ENCODE measurements at places on chromosomes 7 and 10. TPM values are rescaled to one million over a fixed set of nuclear protein-coding genes. Genes with fewer than 3 reads are reported as not detected.
A peak's percentile ranks its signal among the peaks of the same experiment; 100 is the strongest.

- H3K4me1 ChIP-seq: peaks cover 6% of the 10 kb centered on the region
- H3K4me3 ChIP-seq: peak overlapping the region; percentile 85
- peaks cover 22% of the 10 kb centered on the region for H3K27me3 ChIP-seq
- DNase-seq: no peak
- H3K27ac ChIP-seq: no peak overlapping the region
- H3K36me3 ChIP-seq: peaks cover 7% of the 10 kb centered on the region
These were observed 352 bp upstream of the ZNF485 start for GRCh38 chr10:43605850-43606322.

DNA sequence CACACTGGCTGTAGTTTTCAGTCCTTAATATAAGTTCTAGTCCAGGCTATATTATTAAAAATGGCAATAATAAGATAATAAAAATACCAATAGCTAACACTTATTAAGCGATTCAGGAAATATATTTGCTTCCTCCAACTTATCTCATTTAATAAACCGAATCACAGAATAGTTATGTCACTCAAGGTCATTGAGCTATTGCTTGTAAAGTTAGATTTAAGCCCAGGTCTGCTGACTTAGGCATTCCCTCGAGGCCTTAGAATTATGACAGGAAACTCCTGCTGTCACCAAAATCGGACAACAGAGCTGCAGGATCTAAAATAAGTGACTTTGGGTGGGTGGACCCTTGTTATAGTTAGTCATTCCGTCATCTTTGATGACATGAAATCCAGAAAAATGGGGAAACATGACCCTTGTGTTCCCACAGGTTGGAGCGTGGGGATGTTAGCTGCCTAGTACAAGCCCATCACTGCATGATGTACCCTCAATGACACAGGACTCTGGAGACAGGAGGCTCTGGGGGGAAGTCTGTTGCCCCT lies 181.3 kb upstream of the PHYHIPL start:
- H3K27me3 ChIP-seq: no peaks in the 10 kb centered on the region
- no peak for DNase-seq
- H3K4me3 ChIP-seq: no peak overlapping the region
- no peaks in the 10 kb centered on the region for H3K36me3 ChIP-seq

MAGI2 gene
- total RNA-seq: 1.6 TPM

DNA sequence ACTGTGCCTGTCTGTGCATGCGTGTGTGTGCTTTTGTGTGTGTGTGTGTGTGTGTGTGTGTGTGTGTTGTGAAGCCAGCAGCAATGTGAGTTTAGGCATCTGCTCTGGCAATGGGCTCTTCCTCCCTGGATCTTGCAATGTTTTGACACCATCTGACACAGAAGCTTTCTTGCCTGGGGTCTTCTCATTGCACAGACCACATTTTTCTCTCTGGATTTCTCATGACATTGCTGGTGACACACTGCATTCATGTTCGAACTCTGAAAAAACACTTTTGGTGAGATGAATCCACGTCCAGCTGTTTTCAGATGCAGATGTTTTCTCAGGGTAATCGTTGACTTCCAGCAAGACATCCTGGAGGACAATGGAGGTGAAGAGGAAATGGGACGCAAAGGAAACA lies 63.0 kb upstream of the FZD8 start:
- no peak for DNase-seq
- H3K27me3 ChIP-seq: peaks cover 20% of the 10 kb centered on the region
- H3K4me3 ChIP-seq: no peak overlapping the region
- no peak overlapping the region for H3K27ac ChIP-seq

SFTPA1 gene
- not detected for total RNA-seq

- no peaks in the 10 kb centered on the region for H3K36me3 ChIP-seq
- no peak overlapping the region for H3K27ac ChIP-seq
- H3K4me1 ChIP-seq: peaks cover 31% of the 10 kb centered on the region
These were observed 6.9 kb upstream of the LRMDA start for GRCh38 chr10:75424571-75424970.

CNPY1 gene
- not detected for total RNA-seq

ADAMTS14 gene
- total RNA-seq: 2.7 TPM

- DNase-seq: no peak
- H3K27ac ChIP-seq: no peak overlapping the region
- no peaks in the 10 kb centered on the region for H3K27me3 ChIP-seq
- no peaks in the 10 kb centered on the region for H3K4me1 ChIP-seq
These were observed 501.6 kb downstream of the GALNT17 start for GRCh38 chr7:71633551-71634008.

- 0 out of 2 replicates have a peak, but pooled peaks cover 6% of the 10 kb centered on the region for H3K36me3 ChIP-seq
- H3K4me3 ChIP-seq: no peak overlapping the region
- DNase-seq: no peak
- no peak overlapping the region for H3K27ac ChIP-seq
These were observed 194.2 kb downstream of the SLC25A13 start for GRCh38 chr7:96127746-96128145.

CALML5 gene
- total RNA-seq: 6.3 TPM

- no peak for DNase-seq
- no peak overlapping the region for H3K4me3 ChIP-seq
- no peaks in the 10 kb centered on the region for H3K36me3 ChIP-seq
- H3K27ac ChIP-seq: no peak overlapping the region
- H3K27me3 ChIP-seq: no peaks in the 10 kb centered on the region
- 0 out of 2 replicates have a peak, but pooled peaks cover 4% of the 10 kb centered on the region for H3K4me1 ChIP-seq
These were observed 106.6 kb downstream of the PRKCQ start for GRCh38 chr10:6473430-6473829.

DNA sequence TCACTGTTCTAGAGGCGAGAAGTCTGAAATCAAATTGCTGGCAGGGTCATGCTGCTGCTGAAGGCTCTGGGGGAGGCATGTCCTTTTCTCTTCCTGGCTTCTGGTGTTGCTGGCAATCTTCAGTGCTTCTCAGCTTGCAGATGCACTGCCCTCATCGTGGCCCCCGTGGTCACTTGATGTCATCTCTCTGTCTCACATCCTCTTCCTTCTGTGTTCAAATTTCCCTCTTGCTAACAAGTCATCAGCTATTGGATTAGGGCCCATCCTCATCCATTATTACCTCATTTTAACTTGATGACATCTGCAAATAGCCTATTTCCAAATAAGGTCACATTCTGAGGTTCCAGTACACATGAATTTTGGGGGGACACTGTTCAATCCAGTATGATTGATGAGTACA lies 36.6 kb upstream of the SRGN start:
- no peak overlapping the region for H3K4me3 ChIP-seq
- no peaks in the 10 kb centered on the region for H3K27me3 ChIP-seq
- H3K4me1 ChIP-seq: peaks cover 4% of the 10 kb centered on the region
- H3K27ac ChIP-seq: no peak overlapping the region
- no peak for DNase-seq
- no peaks in the 10 kb centered on the region for H3K36me3 ChIP-seq

DNA sequence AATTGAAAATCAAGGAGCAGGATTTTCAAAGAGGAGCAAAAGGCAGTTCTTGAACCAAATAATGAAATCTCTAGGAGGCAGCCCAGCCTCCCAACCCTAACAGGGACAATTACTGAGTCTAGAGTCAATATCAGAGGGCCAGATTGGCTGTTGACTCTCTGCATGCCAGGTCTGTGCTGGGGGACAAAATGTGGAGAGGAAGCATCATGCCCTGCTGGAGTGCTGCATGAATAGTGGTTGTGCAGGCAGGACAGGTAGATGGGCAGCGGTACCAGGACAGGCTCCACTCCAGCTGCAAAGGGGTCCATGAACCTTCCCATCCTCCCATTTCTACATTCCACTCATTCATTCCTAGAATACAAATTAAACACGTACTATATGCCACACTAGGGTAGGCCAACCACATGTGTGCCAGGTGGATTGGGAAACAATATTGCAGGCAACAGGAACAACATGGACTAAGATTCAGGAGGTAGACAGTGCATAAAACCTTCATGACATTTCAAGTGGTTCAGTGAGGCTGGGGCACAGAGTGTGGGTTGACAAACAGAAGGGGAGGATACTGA lies 30.4 kb upstream of the MAT1A start:
- no peaks in the 10 kb centered on the region for H3K4me1 ChIP-seq
- H3K36me3 ChIP-seq: no peaks in the 10 kb centered on the region
- no peak overlapping the region for H3K4me3 ChIP-seq
- H3K27ac ChIP-seq: no peak overlapping the region
- DNase-seq: no peak

- H3K36me3 ChIP-seq: no peaks in the 10 kb centered on the region
- no peak for DNase-seq
- H3K27ac ChIP-seq: no peak overlapping the region
- H3K4me1 ChIP-seq: no peaks in the 10 kb centered on the region
These were observed 41.8 kb upstream of the C10orf71 start for GRCh38 chr10:49257154-49257553.

HOXA10 gene
- total RNA-seq: not detected

TRIM74 gene
- total RNA-seq: 2.6 TPM

CPA2 gene
- not detected for total RNA-seq

GRCh38 chr10:133211959-133212852 lies 17.8 kb upstream of the UTF1 start:
- H3K4me3 ChIP-seq: no peak overlapping the region
- H3K36me3 ChIP-seq: no peaks in the 10 kb centered on the region
- no peaks in the 10 kb centered on the region for H3K4me1 ChIP-seq

- no peak overlapping the region for H3K27ac ChIP-seq
- H3K36me3 ChIP-seq: no peaks in the 10 kb centered on the region
- H3K4me3 ChIP-seq: no peak overlapping the region
- peaks cover 17% of the 10 kb centered on the region for H3K4me1 ChIP-seq
These were observed 57.0 kb downstream of the STRA8 start for GRCh38 chr7:135290594-135290993.

DNA sequence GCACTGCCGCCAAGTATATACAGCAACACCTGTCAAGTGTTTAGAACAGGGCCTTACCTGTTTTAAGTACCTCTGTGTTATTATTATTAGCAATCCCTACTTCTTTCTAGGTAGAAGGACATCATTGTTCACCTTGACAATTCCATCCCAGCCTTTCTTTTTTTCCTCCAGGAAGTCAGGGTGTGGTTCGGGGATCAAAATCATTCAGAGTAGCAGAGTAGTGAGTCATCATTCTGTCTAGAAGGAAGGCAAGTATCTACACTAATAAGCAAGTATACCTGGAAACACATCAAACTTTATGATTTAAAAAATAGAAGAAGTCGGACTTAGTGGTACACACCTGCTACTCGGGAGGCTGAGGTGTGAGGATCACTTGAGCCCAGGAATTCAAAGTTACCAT lies 25.5 kb upstream of the CAPZA2 start:
- peak; percentile 68 for DNase-seq
- H3K27me3 ChIP-seq: no peaks in the 10 kb centered on the region
- H3K36me3 ChIP-seq: no peaks in the 10 kb centered on the region
- H3K27ac ChIP-seq: no peak overlapping the region

TAF6 gene
- total RNA-seq: 91.4 TPM

SPDYE8 gene
- total RNA-seq: not detected

DNA sequence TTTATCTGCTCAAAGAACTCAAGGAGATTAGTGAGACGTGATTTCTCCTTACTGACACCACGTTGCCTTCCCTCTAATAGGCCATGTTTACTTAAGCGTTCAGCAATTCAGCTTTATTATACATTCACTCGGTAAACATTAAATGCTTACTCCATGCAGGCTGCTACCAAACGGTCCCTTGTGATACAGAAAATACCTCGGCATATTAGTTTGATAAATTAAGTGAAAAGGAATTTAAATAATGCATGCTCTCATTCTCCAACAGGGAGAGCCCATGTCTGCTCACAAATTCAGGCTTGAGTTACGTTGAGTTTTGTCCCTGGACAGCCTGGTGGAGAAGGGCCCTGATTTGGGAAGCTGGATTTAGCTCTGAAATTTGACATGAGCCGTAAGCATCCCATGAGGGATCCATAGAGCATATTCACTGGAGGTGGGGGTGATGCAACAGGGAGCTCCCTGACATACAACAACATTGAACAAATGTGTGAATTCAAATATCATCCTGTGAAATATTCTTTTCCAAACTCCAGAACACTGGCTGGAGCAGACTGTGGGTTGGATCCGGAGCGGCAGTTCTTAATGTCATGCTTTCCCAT lies 86.3 kb downstream of the TBXAS1 start:
- no peak overlapping the region for H3K4me3 ChIP-seq
- H3K36me3 ChIP-seq: no peaks in the 10 kb centered on the region
- DNase-seq: no peak

- DNase-seq: no peak
- no peak overlapping the region for H3K4me3 ChIP-seq
- H3K36me3 ChIP-seq: 0 out of 2 replicates have a peak, but pooled peaks cover 6% of the 10 kb centered on the region
- no peak overlapping the region for H3K27ac ChIP-seq
- no peaks in the 10 kb centered on the region for H3K27me3 ChIP-seq
These were observed 101.9 kb downstream of the LRRN3 start for GRCh38 chr7:111192614-111193413.

DNA sequence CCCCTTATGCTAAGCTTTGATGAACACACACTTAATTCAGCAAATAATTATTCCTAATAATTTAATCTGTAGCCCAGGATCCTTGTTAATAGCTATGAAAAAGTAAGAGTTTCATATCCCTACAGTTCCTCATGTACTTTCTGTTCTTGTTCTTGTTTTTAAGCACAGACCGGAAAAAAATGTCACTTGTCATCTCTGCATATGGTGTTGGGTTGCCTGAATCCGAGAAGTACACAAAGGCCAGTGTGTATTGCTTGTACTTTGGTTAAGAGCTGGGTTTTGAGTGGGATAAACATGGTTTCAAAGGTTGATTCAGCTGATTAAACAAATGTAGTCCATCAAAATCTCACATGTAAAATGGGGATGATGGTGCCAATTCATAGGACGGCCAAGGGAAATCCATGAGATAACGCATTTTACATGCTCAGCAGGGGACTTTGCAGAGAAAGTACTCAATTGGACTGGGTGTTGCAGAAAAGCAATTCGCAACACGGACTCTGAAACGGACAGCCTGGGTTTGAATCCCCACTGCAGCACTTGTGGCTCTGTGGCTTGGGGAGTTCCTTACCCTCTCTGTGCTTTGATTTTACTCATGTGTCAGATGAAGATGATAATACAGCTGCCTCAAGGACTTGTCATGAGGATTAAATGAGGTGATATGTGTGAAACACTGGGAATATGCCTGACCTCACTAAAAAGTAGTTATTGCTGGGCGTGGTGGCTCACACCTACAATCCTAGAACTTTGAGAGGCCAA lies 71.7 kb downstream of the MAP3K8 start:
- no peaks in the 10 kb centered on the region for H3K27me3 ChIP-seq
- no peaks in the 10 kb centered on the region for H3K36me3 ChIP-seq
- no peak overlapping the region for H3K27ac ChIP-seq

- H3K27ac ChIP-seq: no peak overlapping the region
- DNase-seq: no peak
- H3K4me1 ChIP-seq: 0 out of 2 replicates have a peak, but pooled peaks cover 9% of the 10 kb centered on the region
- no peaks in the 10 kb centered on the region for H3K36me3 ChIP-seq
These were observed 9.3 kb downstream of the KCNIP2 start for GRCh38 chr10:101834341-101834740.

TSPAN15 gene
- total RNA-seq: 97.0 TPM

MACC1 gene
- 48.4 TPM for total RNA-seq

- no peaks in the 10 kb centered on the region for H3K36me3 ChIP-seq
- DNase-seq: peak; percentile 1
- peak overlapping the region; percentile 46 for H3K27ac ChIP-seq
- no peaks in the 10 kb centered on the region for H3K27me3 ChIP-seq
- H3K4me3 ChIP-seq: no peak overlapping the region
- H3K4me1 ChIP-seq: peaks cover 32% of the 10 kb centered on the region
These were observed 71.0 kb upstream of the ADAM12 start for GRCh38 chr10:126459032-126459831.

GNAT3 gene
- not detected for total RNA-seq

GRCh38 chr10:110209454-110209925 lies 2.1 kb downstream of the MXI1 start:
- no peaks in the 10 kb centered on the region for H3K4me1 ChIP-seq
- H3K36me3 ChIP-seq: no peaks in the 10 kb centered on the region
- peak; percentile 46 for DNase-seq

GRCh38 chr7:48089046-48090003 lies at the start of gene UPP1:
UPP1 (plus strand) TSS chr7:48089265; CDS start chr7:48094784, 5,519 bp downstream.
- H3K4me3 ChIP-seq: peak within 1 kb of the TSS; percentile 73
- H3K36me3 ChIP-seq: peaks cover 32% of the 10 kb centered on the region
- peaks cover 76% of the 10 kb centered on the region for H3K4me1 ChIP-seq
- peak within 1 kb of the TSS; percentile 98 for H3K27ac ChIP-seq
- peak; percentile 96 for DNase-seq
- no peaks in the 10 kb centered on the region for H3K27me3 ChIP-seq

All from PC-9 (cell line).